Activated CD4-positive, CD25-positive, alpha-beta regulatory T cell (primary cell): ENCODE measurements at places on chromosomes 2 and 18.

- DNase-seq = no peak
Measured at GRCh38 chr2:223725494-223725893, 111.9 kb downstream of the AP1S3 start.

- no peak for DNase-seq
Measured at GRCh38 chr2:217680381-217680780, 322.4 kb downstream of the TNS1 start.

DNA sequence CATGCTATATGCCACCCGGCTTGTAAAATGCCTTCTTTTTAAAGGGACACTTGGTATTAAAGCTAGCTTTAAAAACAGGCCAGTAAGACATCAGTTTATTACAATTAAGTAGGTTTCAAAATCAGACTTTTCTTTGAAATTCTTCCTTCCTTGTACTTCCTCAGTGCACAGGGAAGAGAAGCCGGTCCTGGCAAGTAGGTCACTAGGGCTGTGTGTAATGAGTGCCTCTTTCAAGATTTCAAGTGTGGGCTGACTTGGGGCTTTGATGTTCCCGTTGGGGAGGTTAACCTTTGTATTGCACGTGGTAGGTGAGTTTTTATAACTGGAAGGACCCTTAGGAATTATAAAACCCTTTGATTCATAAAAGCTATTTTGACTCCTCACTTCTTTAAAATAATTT lies 566.4 kb upstream of the ID2 start:
- no peak for DNase-seq

DNA sequence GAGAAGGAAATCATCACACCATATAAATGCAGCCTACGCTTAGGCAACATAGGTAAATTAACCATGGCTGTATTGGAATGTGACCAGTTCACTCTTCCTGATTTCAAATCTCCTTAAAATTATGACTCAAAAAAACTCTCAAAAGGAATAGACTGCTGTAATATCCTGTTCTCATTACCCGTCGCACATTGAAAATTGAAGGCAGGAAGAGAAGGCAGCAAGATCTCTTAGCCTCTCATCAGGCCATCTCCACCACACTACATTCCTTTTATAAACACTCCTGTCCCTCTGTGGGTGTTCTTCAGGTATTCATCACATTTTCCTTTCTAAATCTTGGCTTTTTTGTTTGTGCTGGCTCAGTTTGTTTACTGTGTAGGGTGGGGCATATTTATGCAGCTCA lies 83.2 kb downstream of the PPP1R1C start:
- DNase-seq = no peak

- DNase-seq = peak; percentile 14
Measured at GRCh38 chr2:106582148-106583143, 95.3 kb downstream of the CD8B2 start.

DNA sequence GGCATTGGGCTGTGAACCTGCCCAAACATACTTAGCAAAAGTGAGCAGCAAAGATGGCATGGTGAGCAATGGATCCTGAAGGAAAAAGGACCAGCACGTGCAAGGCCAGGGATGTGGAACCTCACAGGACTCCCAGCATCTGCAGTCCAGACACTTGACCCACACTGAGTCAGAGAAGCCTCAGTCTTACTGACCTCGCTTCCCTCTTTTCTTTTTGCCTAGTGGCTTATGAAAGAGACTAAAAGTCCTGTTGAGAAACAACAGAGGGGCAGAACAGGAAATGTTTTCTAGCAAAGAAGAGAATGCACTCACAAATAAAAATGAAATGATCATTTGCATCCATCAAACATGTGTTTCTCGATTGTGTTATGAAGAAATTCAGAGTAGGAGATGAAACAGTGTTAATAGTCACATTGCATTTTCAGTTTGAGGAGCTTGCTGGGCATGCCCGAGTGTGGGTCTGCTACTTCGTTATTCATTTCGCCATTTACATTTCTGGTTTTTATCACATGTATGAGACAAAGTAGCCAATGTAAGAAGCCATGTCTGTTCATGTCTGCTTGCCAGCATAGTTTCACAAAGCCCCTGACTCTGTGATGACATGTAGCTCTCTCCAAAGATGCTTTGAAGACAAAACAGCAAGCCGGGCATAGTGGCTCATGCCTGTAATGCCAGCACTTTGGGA lies 118.4 kb downstream of the INO80D start:
- DNase-seq = no peak

- no peak for DNase-seq
Measured at GRCh38 chr2:214593727-214594126, 182.9 kb downstream of the VWC2L start.

DNA sequence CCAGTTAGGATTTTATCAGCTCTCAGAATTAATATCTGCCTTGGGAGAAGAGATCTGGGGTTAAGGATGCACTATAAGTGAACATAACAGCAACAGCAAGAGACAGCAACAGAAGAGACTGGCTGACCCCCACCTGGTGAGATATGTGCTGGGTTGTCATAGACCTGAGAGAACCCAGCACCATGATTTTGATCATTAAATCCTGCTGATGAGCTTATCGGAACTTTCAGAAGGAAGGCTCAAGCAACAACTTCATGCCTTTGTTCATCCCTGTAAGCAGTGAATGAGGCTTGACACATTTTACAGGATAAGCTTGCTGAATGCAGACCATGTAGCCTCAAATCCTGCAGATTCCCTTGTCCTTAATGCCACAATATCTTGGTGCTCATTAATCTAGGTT lies 100.0 kb downstream of the POLE4 start:
- DNase-seq = no peak

DNA sequence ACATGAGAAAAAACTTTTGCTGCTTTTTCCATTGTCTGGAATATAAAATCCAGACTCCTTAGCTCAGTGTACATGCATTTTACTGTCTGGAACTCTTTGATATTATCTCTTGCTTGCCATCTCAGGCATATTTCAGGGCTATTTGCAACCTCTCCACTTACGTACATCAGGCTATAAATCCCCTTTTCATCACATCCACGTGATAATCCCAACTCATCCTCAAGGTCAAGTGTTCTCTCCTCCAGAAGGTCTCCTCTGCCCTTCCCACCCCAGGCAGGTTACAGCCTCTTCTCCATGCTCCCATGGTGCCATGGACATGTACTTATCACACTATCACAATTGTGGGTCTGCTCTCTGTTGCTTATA lies 202.5 kb upstream of the RBMS1 start:
- DNase-seq = no peak

GRCh38 chr2:86335865-86336674 lies 1.4 kb downstream of the REEP1 start:
- DNase-seq = no peak

DNA sequence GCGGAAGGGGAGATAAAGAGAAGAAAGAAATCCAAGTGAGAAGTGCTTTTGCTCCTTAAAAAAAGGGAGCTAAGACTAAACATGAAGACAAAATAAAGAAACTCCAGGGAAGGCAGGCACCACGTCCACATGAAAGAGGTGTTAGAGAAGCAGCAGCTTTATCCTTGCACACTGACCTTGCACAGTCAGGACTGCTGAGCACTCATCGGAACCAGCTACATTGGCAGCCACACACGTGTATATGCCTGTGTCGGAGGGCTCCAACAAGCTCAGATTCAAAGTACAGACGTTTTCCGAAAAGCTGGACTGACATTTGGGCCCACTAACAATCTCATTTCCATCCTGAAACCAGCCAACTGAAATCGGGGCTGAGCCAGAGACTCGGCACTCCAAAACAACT lies 88.2 kb downstream of the TTN start:
- DNase-seq = no peak

- no peak for DNase-seq
Measured at GRCh38 chr2:45726188-45726587, 74.7 kb downstream of the PRKCE start.
